ENCODE measurements at places on chromosomes 13 and 19.

DNA sequence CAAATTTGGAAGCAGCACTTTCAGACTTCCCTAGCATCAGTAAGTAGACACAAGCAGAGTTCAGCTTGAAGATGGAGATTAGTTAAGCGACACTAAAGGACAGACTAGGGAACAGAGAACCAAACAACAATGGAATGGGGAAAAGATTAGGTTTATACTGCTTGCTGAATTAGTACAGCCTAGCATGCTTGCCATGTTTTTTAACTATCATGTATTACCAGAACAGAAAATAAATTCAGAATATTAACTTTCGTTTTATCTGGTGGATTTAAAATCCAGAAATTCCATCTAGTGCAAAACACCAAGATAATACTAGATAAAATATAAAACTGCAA is 451.5 kb upstream of the SLC10A2 start:
- DNase-seq, result no peak

DNA sequence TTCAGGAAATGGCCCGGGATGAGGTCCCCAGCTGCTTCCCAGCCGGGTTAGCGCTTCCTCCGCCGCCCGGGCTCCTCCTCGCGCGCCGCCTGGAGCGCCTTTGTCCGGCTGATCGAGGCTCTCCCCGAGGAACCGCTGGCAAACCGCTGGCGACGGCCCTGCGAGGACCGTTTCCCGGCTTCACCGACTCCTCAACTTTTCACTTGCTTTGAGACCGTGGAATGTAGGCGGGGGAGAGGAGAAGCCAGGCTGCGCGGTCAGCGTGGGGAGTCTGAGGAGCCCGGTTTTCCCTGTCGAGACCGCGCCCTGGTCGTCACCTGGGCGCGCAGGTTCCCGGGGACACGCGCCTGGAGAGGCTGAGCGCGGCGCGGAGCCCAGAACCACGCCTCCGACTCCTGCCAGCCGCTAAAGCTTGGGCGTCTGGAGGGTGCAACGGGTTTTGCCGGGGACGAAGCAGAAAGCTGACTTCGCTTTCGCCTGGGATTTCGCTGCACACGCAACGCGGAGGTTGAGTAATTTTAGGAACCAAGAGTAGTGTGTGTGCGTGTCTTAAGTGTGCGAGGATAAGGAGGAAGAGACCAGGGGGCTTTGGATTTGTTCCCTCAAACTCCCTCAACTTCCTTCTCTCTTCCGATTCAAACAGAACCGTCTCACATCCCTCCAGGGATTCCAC is 7.3 kb upstream of the DGKH start:
- peak; percentile 52 for DNase-seq

DNA sequence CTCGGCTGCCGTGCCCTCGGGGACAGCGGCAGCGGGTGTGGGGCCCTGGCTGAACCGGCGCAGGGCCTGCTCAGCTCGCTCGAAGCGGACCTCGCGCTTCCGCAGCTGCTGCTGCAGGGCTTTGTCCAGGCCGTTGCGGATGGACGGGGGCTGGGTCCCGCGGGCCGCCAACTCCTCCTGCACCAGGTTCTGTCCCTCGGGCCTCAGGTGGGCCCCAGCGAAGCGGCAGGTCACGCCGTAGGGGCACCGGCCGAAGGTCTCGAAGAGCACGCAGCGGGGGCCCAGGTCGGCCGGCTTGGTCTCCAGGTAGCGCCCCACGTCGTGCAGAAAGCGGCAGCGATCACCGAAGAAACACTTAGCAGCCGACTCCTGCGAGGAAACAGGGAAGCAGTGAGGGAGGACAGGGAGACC is 1.6 kb downstream of the DUS3L start:
- no peak for DNase-seq

DNA sequence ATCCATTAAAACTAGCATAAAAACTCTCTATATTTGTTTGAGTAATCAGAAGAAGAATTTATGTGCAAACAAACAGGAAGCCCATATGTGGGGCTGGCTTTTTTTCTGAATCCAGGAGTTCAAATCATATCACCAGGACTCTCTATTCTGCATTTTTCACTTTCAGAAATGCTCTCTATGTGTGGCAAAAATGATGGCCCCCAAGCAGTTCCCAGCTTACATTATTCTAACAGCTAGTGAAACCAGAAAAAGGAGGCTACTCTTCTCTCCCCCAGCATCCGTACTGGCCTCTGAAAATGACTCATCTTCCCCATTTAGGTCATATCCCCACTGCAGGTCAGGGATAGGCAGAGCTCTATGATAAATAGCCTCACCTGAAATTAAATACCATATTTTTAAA is 20.4 kb downstream of the RBM26 start:
- DNase-seq, result no peak

GRCh38 chr13:101944521-101944920 is 457.3 kb downstream of the FGF14 start:
- DNase-seq, result no peak

DNA sequence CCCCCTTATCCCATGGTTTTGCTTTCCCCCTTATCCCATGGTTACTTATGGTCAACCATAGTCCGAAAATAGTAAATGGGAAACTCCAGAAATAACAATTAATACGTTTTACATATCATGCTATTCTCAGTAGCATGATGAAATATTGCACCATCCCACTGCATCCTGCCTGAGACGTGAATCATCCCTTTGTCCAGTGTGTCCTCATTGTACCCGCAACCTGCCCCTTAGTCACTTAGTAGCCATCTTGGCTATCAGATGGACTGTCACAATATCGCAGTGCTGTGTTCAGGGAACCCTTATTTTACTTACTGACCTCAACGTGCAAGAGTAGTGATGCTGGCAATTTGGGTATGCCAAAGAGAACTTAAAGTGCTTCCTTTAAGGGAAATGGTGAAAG is 10.5 kb upstream of the NBEA start:
- DNase-seq, result peak; percentile 15

DNA sequence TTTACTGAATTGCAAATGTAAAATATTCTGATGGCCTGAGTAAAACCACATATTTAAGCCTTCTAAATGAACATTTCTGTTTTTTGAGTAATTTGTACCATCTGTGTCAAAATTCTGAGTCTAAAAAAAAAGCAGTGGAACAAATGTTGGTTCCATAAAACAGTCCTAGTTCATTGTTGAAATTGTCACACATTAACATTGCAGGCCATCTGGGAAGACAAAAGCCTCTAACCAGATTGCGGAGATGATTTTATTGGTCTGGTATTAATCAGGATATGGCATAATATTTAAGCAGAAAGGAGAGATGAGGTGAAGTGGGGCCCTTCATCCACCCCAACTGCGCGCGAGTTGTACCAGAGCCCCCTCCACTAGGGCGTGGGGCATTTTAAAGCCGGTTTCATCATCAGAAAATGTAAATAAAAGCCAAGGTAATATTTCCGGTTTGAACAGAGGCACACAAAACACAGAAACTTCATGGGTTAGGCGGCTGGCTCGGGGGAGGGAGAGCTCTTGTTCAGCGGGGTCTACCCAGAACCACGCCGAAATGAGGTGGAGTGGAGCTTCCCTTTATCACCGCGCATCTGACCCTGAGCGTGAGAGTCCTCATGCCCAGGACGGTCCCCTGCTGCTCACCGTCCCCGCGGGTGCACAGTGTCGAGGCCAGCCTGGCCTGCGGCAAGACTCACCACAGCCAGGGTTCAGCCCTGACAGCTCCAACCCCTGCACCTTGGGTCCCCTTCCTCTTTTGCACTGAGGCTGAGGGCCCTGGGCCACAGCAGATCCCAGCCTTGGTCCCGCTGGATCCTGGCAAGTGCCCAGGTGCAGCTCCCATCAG is 169.2 kb downstream of the URI1 start:
- DNase-seq, result no peak

DNA sequence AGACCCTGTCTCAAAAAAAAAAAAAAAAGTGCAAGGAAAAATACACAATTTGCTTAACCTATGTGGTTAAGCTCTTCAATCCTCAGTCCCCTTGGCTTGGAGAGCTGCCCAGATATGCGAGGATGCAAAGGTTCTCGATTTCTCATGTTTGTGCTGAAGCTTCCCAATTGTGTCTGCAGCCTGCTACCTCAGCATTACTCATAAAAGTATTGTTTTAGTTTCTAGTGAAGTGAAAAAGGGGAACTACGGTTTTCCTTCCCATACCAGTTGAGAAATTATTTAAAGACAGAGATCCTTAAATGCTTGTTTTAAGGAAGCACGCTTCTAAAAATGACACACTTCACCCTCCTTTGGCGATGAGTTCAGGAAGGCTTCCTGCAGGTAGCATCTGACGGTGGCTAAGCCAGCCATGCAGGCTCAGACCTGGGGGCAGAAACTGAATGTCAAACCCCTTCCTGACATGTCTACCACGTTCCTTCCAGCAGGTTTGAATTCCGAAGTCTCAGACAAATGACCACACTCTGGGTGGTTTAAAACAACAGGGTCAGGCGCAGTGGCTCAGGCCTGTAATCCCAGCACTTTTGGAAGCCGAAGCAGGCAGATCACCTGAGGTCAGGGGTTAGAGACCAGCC is 47.9 kb downstream of the RUBCNL start:
- DNase-seq, result peak; percentile 88
